ENCODE measurements at places on chromosomes 5 and 9.
A peak's percentile ranks its signal among the peaks of the same experiment; 100 is the strongest.

- peak; percentile 26 for DNase-seq
Observed at GRCh38 chr9:127181595-127182190, 59.3 kb upstream of the ANGPTL2 start.

- no peak for DNase-seq
Observed at GRCh38 chr5:65192331-65192730, 289.4 kb downstream of the ADAMTS6 start.

DNA sequence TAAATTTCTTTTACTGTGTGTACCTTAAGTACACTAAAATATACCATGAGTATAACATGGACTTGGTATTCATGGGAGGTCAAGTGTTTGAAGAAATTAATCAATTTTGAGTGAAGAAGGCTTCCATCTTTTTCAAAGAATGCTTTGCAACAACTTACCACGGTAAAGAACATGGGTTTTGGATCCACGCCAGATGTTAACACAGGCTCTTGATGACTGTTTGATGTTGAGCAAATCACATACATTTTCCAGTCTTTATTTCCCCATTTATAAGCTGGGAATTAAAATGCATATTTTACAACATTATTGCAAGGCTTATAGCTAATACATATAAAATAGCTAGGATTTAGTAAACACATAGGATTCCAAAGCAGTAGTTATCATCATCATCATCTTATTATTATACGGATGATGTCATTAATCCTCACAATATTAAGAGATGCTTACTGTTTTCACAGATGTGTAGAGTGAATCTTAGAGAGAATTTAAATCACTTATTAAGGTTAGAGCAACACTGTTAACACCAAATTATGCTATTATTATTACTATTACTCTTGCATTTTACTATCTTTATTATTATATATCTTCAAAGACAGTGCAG lies 362.0 kb downstream of the PRELID2 start:
- no peak for DNase-seq

DNA sequence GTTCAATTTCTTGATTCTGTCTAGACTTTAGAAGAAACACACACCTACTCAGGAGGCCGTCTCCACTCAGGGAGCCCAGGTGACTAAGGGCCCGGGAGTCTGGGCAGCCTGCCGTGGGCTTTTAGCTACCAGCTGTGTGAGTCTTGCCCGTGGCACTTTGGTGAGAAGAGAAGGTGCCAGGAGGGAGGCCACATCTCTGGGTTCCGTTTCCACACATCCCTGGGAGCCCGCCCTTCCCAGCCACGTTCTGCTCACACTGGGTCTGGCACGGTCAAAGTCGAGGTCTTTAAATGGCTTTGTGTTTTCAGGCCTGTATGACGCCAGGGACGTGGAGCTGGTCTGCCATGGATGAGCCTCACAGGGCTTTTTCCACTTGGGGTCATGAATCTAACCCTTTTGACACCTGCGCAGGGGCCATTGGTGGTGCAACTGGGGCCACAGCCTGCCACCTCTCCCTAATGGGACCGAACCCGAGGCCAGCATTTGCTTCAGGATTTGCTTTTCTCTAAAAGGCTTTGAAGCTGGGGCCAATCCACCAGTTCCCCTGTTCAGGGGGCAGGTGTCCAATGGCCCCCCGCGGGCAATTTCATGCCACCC lies 17.2 kb upstream of the FCN2 start:
- no peak for DNase-seq

GRCh38 chr5:66867618-66868322 lies 271.6 kb downstream of the MAST4 start:
- no peak for DNase-seq

DNA sequence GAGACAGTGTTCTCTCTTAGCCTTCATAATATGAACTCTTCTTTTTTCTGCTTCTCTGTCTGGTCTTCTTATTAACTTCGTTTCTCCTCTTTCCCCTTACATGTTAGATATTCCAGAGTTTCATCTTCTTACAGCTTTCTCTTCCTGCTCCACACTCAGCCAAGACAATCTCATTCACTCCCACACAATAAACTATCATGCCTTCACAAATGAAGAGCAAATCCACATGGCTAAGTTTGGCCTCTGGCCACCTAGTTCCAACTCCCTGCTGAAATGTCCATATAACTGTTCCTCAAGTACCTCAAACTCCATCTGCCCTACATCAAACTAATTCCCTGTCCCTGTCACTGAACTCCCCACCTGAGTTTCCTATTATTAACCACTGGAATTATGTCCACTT lies 18.4 kb downstream of the IL33 start:
- no peak for DNase-seq

GRCh38 chr9:137740312-137740711 lies 121.5 kb downstream of the EHMT1 start:
- no peak for DNase-seq

- no peak for DNase-seq
Observed at GRCh38 chr5:133112026-133112660, 60.3 kb downstream of the HSPA4 start.

- no peak for DNase-seq
Observed at GRCh38 chr5:58849921-58850667, 267.2 kb downstream of the RAB3C start.

- no peak for DNase-seq
Observed at GRCh38 chr5:45695804-45696156, 400 bp downstream of the HCN1 start.

DNA sequence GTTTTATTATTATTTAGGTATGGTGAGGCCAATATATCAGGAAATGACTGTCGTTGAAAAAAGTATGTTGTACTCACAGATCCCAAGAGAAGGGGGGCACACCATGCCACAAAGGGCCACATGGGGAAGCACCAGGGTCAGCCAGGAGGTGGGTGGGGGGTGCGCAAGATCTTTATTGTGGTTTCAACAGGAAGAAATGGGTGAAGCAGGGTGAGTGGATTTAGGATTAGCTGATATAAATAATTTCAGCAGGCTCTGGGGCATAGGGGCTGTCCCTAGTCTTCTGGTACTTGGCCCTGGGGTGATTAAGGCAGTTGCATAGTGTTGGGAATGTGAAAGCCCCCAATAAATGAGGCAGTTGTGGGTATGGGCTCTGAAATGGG lies 8.6 kb downstream of the PDCD1LG2 start:
- no peak for DNase-seq

DNA sequence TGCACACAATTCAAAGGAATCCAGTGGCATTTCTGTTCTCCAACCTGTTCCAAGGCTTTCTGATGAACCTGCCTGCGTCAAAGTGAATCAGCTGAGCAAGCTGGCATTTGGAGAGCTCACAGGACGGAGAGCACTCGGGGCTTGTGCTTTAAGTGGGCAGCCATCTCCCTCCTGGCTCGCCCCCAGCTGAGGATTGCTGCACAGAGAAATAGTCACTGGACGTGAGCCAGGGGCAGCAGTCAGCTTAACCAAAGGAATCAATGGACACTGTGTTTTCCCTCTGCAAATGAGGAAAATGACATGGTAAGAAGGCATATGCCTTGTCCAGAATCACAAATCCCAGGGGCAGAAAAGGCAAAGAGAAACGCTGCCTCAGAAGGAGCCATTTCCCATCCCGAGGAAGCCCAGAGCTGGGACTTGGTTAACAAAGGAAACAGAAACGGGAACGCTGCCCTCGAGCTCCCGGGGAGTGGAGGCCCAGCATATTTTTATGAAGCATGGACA lies 299.4 kb downstream of the ZSWIM6 start:
- no peak for DNase-seq

GRCh38 chr5:179755022-179755421 lies 22.4 kb downstream of the MAML1 start:
- DNase-seq: no peak

- DNase-seq: no peak
Observed at GRCh38 chr5:61755726-61756222, 423.7 kb downstream of the ZSWIM6 start.

- DNase-seq: no peak
Observed at GRCh38 chr5:115952588-115952987, 9.7 kb upstream of the LVRN start.

- DNase-seq: no peak
Observed at GRCh38 chr9:110912419-110913291, 125.6 kb downstream of the LPAR1 start.

GRCh38 chr5:149826574-149826973 lies 96.5 kb downstream of the PPARGC1B start:
- DNase-seq: no peak

- DNase-seq: no peak
Observed at GRCh38 chr5:37696190-37697021, 143.4 kb downstream of the GDNF start.

GRCh38 chr5:140557136-140557805 lies at the start of gene SRA1:
Gene SRA1, minus strand, starts transcription at chr5:140557473. Its CDS starts 21 bp downstream, at chr5:140557452.
- DNase-seq: peak; percentile 95

DNA sequence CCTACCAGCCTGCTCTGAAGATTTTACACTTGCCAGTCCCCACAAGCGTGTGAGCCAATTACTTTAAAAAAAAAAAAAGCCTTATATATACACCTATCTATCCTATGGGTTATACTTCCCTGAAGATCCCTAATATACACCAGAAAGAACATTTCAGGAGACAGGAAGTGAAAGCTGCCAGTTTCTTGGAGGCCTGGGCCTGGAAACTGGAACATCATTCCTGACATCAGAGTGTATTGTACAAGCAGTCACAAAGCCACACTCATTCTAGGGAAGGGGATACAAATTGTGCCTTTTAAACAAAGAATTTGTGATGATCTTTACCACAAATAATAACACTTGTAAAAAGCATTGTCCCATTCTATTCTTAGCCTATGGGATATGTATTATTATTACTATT lies 98.3 kb upstream of the FBN2 start:
- no peak for DNase-seq

- DNase-seq: no peak
Observed at GRCh38 chr5:87885758-87886157, 382.9 kb downstream of the TMEM161B start.

DNA sequence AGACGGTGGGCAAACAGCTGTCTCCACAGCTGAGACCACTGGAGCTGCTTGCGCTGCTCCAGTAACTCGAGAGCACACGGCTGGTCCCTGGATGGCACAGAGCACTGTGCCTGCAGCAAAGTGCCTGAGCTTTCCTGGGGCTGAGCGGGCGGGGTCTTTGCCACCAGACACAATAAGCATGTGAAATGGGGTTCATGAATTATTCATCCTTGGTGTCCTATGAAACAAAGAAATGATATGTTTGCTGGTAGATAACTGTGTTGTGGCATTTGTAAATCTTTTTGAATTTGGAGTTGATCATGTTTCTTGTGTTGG lies 151.7 kb upstream of the MPDZ start:
- DNase-seq: no peak

DNA sequence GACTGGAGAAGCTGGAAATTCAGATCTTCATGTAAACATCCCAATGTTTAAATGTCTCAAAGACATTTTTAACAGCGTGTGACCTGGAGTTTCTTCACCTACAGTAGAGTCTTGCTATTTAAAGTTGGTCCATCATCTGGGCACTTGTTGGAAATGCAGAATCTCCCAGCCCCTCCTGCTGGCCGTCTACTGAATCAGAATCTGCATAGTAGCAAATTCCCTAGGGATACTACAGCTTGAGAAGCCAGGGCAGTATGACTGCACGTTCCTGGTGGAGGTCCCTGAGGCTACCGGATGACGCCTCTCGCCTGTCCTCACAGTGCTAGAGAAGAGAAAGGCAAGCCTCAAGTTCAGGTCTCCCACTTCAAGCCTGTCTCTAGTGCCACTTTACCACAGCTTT lies 15.7 kb downstream of the SAP30L start:
- no peak for DNase-seq

DNA sequence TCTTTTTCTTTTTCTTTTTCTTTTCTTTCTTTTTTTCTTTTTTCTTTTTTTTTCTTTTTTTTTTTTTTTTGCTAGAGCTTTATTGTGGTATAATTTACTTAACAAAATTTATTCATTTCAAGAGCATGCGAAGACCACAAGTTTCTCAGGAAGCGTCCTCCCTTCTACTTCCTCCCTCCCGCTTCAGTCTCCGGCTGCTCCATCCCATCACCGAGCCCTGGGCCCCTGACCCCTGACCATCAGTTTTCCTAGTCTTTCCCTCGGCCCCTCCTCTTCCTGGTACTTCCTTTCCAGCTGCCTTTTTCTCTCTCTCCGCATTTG lies 34.7 kb downstream of the C9orf152 start:
- no peak for DNase-seq

- DNase-seq: no peak
Observed at GRCh38 chr5:149079883-149080282, 17.0 kb upstream of the SH3TC2 start.

DNA sequence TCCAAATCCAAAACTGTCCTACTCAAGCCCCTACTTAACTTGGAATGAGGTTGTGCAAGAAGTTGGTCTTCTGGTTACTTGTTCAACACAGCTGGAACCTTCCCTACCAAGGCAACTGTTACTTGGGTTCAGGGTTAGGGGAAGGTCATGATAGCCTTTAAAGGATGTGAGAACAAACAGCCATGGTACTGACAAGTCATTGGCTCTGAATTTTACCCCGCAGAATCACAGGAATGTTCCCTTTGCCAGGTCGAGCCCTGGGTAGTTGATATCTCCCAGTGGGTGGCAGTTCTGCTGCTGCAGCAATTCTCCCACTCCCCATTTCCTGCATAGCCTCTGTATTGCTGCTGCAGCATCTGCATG lies 396.1 kb upstream of the MPDZ start:
- no peak for DNase-seq

GRCh38 chr9:123283048-123283408 lies 14.6 kb upstream of the STRBP start:
- no peak for DNase-seq

DNA sequence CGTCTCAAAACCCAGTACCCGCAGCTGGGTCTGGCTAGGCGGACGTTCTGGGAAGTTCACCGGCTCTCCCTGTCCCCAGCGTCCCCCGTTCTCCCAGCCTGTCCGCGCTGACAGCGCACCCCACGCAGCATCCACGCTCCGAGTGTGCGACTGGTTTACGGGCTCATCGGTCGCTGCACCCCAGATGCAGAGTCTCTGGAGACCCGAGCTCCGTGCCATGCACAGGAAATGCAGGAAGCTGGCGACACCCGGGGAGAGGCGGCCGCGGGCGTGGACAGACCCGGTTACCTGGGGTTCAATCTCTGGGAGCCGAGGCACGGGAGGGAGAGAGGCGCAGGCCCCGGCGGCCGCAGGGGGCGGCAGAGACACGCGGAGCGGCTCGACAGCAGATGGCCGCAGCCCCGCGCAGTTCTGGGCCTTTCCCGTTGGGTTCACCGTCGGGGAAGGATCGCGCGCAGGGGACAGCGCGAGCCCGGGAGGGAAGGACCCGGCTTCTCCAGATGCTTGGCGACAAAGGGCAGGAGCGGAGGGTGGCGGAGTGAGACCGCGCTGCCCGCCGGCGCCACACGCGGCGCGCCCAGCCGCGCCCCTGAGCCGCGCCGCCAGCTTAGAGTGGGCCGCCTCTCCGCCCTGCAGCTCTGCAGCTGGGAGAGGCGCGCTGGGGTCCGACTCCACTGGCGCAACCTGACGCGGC lies 558 bp downstream of the SHROOM1 start:
- DNase-seq: peak; percentile 78

GRCh38 chr5:120803282-120803681 lies 339.2 kb downstream of the PRR16 start:
- no peak for DNase-seq

- DNase-seq: no peak
Observed at GRCh38 chr5:79086116-79086515, 16.5 kb downstream of the BHMT2 start.

GRCh38 chr5:9977070-9977469 lies 272.6 kb downstream of the ATPSCKMT start:
- DNase-seq: no peak
